ENCODE measurements at places on chromosomes 12 and 14.
A peak's percentile ranks its signal among the peaks of the same experiment; 100 is the strongest.

- no peak within 1 kb of the TSS for H3K4me3 ChIP-seq
- no peak within 1 kb of the TSS for H3K27ac ChIP-seq
- no peaks in the 10 kb centered on the region for H3K36me3 ChIP-seq
- no peak for DNase-seq
- H3K4me1 ChIP-seq, result no peaks in the 10 kb centered on the region
These were observed at the start of gene FLRT2 for GRCh38 chr14:85529803-85530574. TSS of gene FLRT2 (plus strand) at chr14:85530144. CDS start at chr14:85621515, 91,371 bp downstream.

- no peak overlapping the region for H3K4me3 ChIP-seq
- no peak overlapping the region for H3K27ac ChIP-seq
- no peak for DNase-seq
- H3K36me3 ChIP-seq, result peaks cover 5% of the 10 kb centered on the region
- no peaks in the 10 kb centered on the region for H3K27me3 ChIP-seq
These were observed 15.9 kb downstream of the ATP6V1D start for GRCh38 chr14:67343601-67344230.

DNA sequence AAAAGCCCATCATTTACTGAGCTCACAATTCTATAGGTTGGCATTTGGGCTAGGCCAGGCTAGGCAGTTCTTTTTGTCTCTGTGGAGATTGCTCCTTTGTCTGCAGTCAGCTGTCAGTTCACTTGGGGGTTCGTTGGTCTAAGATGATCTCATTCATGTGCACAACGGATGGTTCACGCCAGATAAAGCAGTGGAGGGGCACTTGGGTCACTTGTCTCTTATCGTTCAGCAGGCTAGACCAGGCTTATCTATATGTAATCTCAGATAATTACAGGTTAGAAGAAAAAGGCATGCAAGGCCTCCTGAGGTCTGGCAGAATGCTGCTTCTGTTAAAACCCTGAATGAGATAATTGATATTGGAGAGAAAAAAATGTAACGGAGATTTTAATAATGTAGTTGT is 119.0 kb upstream of the ATP2B1 start:
- no peak for DNase-seq
- no peaks in the 10 kb centered on the region for H3K27me3 ChIP-seq
- H3K36me3 ChIP-seq, result no peaks in the 10 kb centered on the region

GRCh38 chr12:1702713-1703112 is 11.8 kb downstream of the ADIPOR2 start:
- no peaks in the 10 kb centered on the region for H3K36me3 ChIP-seq
- H3K27ac ChIP-seq, result no peak overlapping the region
- no peak overlapping the region for H3K4me3 ChIP-seq
- peaks cover 15% of the 10 kb centered on the region for H3K4me1 ChIP-seq

DNA sequence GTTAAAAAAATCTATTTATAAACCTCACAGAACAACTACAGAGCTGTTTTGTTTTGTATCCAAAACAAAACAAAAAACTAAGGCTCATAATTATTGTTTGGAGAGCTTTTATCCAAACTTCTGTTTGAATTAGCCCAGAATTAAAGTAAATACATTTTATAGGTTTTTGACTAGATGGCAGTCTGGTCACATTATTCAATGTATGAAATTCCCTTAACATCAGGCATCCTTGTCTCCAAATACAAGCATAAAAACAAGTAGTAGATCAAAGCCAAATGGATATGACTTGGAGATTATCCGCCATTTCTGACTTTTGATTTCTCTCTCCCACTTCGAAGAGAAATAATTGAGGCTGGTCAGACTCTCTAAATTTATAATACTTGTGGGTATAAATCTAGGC is 63.5 kb downstream of the SLC38A1 start:
- H3K27ac ChIP-seq, result no peak overlapping the region
- H3K4me1 ChIP-seq, result peaks cover 26% of the 10 kb centered on the region

- no peak overlapping the region for H3K27ac ChIP-seq
- no peak for DNase-seq
- H3K4me3 ChIP-seq, result no peak overlapping the region
- no peaks in the 10 kb centered on the region for H3K27me3 ChIP-seq
These were observed 72.4 kb upstream of the USP44 start for GRCh38 chr12:95623554-95624170.

- H3K4me3 ChIP-seq, result no peak overlapping the region
- no peaks in the 10 kb centered on the region for H3K27me3 ChIP-seq
- no peaks in the 10 kb centered on the region for H3K36me3 ChIP-seq
- no peaks in the 10 kb centered on the region for H3K4me1 ChIP-seq
- H3K27ac ChIP-seq, result no peak overlapping the region
- DNase-seq, result no peak
These were observed 142.3 kb downstream of the RIMBP2 start for GRCh38 chr12:130573766-130574165.

- H3K27me3 ChIP-seq, result no peaks in the 10 kb centered on the region
- peaks cover 4% of the 10 kb centered on the region for H3K4me1 ChIP-seq
- no peak overlapping the region for H3K27ac ChIP-seq
- no peak for DNase-seq
- no peaks in the 10 kb centered on the region for H3K36me3 ChIP-seq
These were observed 8.0 kb downstream of the SLC2A14 start for GRCh38 chr12:7864601-7865150.

GRCh38 chr12:20368651-20369304 is 441 bp downstream of the PDE3A start:
- DNase-seq, result no peak
- no peak overlapping the region for H3K4me3 ChIP-seq
- H3K36me3 ChIP-seq, result no peaks in the 10 kb centered on the region

DNA sequence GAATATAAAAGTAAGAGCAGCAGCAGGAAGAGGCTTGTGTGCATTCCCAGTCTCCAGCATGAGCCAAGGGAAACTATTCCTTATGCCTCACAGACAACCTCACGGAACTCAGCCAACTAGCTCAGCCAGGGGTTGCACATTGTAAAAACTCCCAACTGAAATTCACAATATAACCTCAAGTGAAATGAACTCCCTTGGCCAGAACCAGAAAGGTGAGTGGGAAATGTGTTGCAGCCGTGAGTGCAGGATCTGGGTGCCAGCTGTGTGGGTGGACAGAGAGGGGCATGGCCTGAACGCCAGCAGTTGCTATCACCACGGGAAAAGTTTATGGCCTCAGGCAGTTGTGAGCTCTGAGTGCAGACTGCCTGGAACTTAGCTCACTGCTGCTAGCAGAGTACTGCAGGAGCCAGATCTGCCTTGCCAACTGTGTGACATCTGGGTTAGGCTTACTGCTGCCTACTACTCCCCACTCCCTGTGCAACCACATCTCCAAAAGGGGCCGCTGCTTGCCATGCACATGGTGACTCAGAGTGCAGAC is 2.3 kb upstream of the CLEC1A start:
- no peak for DNase-seq
- H3K36me3 ChIP-seq, result no peaks in the 10 kb centered on the region
- H3K4me3 ChIP-seq, result no peak overlapping the region
- H3K4me1 ChIP-seq, result no peaks in the 10 kb centered on the region
- no peak overlapping the region for H3K27ac ChIP-seq
- H3K27me3 ChIP-seq, result no peaks in the 10 kb centered on the region

GRCh38 chr14:20580242-20580641 is 7.6 kb downstream of the RNASE11 start:
- H3K4me3 ChIP-seq, result no peak overlapping the region
- no peak for DNase-seq
- no peaks in the 10 kb centered on the region for H3K4me1 ChIP-seq
- no peaks in the 10 kb centered on the region for H3K36me3 ChIP-seq
- no peaks in the 10 kb centered on the region for H3K27me3 ChIP-seq

DNA sequence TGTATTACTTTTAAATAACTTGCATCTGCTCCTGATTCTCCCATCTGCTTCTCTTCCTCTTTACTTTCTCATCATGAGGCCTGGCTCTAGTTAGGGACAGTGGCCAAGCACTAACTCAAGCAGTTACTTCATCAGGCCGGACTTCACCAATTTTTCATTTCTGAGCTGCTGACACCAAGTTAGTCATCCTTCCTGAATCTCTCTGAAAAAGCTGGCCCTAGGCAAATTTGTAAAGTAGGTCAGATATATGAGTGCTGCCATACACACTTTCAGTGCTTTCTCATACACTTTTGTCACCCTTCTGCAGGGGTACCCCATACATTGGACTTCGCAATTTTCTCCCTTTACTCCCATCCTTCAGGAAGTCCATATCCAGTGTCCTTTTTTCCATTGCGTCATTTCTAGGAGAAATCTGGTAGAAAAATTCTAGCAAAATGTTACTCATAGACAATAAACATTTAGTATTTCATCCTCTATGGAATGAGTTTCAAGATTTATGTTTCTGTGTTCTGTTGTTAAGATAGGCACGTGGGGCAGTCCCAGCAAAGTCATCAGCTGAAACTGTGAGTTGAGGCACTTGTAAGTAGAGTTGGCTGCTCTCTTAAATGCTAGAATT is 276.8 kb upstream of the TMPO start:
- H3K27me3 ChIP-seq, result no peaks in the 10 kb centered on the region
- no peaks in the 10 kb centered on the region for H3K4me1 ChIP-seq
- DNase-seq, result no peak
- no peak overlapping the region for H3K27ac ChIP-seq

GRCh38 chr12:16285586-16285985 is 8.1 kb upstream of the SLC15A5 start:
- no peaks in the 10 kb centered on the region for H3K27me3 ChIP-seq
- no peak overlapping the region for H3K4me3 ChIP-seq
- H3K27ac ChIP-seq, result no peak overlapping the region
- DNase-seq, result no peak
- no peaks in the 10 kb centered on the region for H3K36me3 ChIP-seq
- no peaks in the 10 kb centered on the region for H3K4me1 ChIP-seq

GRCh38 chr12:24197532-24197931 is 248.1 kb upstream of the SOX5 start:
- no peak for DNase-seq
- no peak overlapping the region for H3K27ac ChIP-seq
- H3K27me3 ChIP-seq, result no peaks in the 10 kb centered on the region
- no peaks in the 10 kb centered on the region for H3K4me1 ChIP-seq
- H3K36me3 ChIP-seq, result no peaks in the 10 kb centered on the region

- DNase-seq, result no peak
- no peak overlapping the region for H3K4me3 ChIP-seq
- no peaks in the 10 kb centered on the region for H3K36me3 ChIP-seq
- H3K27ac ChIP-seq, result no peak overlapping the region
- H3K27me3 ChIP-seq, result no peaks in the 10 kb centered on the region
These were observed 260.5 kb downstream of the ADAMTS20 start for GRCh38 chr12:43291516-43291915.

GRCh38 chr12:6163416-6164060 is 36.7 kb upstream of the CD9 start:
- no peaks in the 10 kb centered on the region for H3K36me3 ChIP-seq
- no peak overlapping the region for H3K27ac ChIP-seq
- no peaks in the 10 kb centered on the region for H3K27me3 ChIP-seq

- no peaks in the 10 kb centered on the region for H3K36me3 ChIP-seq
- H3K4me3 ChIP-seq, result no peak overlapping the region
- no peaks in the 10 kb centered on the region for H3K4me1 ChIP-seq
- no peaks in the 10 kb centered on the region for H3K27me3 ChIP-seq
- H3K27ac ChIP-seq, result no peak overlapping the region
These were observed 3.4 kb downstream of the LBHD2 start for GRCh38 chr14:103087343-103087835.

DNA sequence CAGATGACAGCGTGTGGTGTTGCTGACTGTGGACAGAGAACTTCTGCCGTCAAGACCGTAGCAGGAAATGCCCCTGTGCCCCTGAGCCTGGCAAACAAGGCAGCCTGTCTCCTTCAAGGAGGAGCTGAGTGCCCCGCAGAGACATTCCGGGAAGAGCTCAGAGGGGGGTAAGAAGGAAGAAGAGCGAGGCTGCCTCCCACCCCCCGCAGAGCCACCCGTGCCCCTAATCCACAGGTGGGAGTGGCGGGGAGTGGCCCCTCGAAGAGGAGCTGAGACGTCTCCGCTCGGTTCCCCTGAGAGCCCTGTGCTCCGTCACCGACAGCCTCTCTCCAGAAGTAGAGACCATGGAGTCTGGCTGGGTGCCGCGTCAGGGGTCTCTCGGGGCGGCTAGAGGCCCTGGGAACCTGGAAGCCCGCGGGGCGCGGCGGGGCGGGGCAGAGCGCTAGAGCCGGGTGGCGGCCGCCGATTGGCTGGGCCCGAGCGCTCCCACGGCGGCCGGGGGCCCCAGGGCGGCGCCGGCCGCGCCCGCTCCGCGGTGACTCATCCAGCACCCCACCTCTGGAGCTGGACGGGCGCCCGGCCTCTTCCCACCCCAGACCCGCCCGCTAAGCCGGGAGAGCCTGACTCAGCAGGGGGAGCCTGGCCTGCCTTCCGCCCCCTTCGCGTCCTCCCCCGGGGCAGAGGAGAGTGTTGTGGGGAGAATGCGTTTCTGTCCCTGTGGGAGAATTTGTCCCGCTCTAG is 25.2 kb upstream of the KRT78 start:
- peak; percentile 57 for DNase-seq
- peaks cover 12% of the 10 kb centered on the region for H3K4me1 ChIP-seq
- H3K4me3 ChIP-seq, result peak overlapping the region; percentile 47
- no peak overlapping the region for H3K27ac ChIP-seq

DNA sequence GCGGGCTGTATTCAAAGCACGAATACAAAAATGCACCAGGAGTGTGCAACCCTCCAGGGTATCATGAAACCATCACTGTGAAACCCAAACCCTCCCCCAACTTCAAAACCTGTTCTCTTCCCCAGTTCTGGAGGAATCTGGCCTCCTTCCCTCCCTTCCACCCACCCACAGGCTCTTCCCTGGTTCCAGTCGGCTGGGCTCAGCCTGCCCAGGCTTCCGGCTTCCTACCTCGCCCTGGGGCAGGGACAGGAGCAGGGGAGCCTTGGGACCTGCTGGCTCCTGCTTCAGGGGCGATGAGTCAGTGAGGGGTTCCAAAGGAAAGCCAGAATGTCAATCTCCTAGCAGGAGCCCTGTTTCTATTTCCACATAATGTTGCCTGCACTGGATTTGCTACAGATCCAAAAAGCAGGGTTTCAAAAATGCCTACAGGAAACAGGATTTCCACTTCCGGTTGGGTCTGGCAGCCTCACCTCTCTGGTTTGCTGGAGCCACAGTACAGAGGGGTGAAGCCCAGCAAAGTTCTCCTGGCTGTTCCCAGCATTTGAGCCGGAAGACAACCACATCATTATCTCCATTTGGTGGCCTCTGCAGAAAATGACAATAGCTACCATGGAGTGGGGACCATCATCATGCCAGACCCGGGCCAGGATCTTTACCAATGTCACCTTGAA is 278.3 kb downstream of the DPF3 start:
- no peaks in the 10 kb centered on the region for H3K27me3 ChIP-seq
- H3K27ac ChIP-seq, result no peak overlapping the region
- H3K4me3 ChIP-seq, result no peak overlapping the region

Data from naive thymus-derived CD4-positive, alpha-beta T cell (primary cell).